ENCODE measurements at places on chromosomes 2 and 18. TPM values are rescaled to one million over a fixed set of nuclear protein-coding genes. Genes with fewer than 3 reads are reported as not detected.

DNA sequence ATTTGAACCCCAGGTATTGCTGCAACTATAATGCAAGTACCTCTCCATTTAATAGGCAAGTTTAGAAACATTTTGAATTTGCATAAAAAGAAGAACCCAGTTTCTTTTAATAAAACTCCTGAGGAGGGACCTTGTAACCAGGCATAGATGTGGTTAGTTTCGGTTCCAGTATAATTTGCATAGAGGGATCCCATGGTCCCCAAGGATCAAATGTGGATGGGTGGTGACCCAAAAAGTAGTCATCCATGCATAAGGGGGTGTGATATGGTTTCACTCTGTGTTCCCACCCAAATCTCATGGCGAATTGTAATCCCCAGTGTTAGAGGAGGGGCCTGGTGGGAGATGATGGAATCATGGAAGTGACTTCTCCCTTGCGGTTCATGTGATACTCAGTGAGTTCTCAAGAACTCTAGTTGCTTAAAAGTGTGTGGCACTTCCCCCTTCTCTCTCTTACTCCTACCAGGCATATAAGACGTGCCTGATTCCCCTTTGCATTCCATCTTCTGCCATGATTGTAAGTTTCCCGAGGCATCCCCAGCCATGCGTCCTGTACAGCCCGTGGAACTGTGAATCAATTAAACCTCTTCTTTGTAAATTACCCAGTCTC lies 40.2 kb upstream of the SKA1 start:
- DNase-seq, result no peak
- H3K36me3 ChIP-seq, result no peaks in the 10 kb centered on the region
- peaks cover 15% of the 10 kb centered on the region for H3K27me3 ChIP-seq

The EFR3B gene
- 0.39 TPM for total RNA-seq

The SERPINB11 gene
- not detected for total RNA-seq

- DNase-seq, result no peak
- no peaks in the 10 kb centered on the region for H3K27me3 ChIP-seq
- H3K4me1 ChIP-seq, result peaks cover 43% of the 10 kb centered on the region
- H3K36me3 ChIP-seq, result no peaks in the 10 kb centered on the region
- no peak overlapping the region for H3K27ac ChIP-seq
- no peak overlapping the region for H3K4me3 ChIP-seq
Measured at GRCh38 chr2:65710356-65710755, 278.0 kb upstream of the SPRED2 start.

- no peaks in the 10 kb centered on the region for H3K36me3 ChIP-seq
- no peaks in the 10 kb centered on the region for H3K27me3 ChIP-seq
- no peak for DNase-seq
- H3K4me1 ChIP-seq, result no peaks in the 10 kb centered on the region
Measured at GRCh38 chr2:14552818-14553217, 79.7 kb upstream of the LRATD1 start.

DNA sequence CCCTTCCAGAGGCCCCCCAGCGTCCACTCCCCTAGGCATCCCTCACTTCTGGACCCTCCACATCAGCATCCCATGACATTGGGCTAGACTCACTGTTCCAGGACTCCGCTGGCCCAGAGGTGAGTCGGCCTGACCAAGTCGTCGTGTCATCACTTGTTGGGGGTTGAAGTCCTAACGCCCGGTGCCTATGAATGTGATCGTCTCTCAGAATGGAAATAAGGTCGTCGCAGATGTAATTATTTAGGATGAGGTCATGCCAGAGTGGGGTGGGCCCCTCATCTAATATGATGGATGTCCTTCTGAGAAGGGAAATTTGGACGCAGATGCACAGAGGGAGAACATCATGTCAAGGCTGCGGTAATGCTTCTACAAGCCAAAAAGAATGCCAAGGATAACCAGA lies 142.7 kb downstream of the AGAP1 start:
- DNase-seq, result no peak
- H3K36me3 ChIP-seq, result no peaks in the 10 kb centered on the region
- H3K27ac ChIP-seq, result no peak overlapping the region
- no peak overlapping the region for H3K4me3 ChIP-seq
- H3K27me3 ChIP-seq, result no peaks in the 10 kb centered on the region
- peaks cover 39% of the 10 kb centered on the region for H3K4me1 ChIP-seq

DNA sequence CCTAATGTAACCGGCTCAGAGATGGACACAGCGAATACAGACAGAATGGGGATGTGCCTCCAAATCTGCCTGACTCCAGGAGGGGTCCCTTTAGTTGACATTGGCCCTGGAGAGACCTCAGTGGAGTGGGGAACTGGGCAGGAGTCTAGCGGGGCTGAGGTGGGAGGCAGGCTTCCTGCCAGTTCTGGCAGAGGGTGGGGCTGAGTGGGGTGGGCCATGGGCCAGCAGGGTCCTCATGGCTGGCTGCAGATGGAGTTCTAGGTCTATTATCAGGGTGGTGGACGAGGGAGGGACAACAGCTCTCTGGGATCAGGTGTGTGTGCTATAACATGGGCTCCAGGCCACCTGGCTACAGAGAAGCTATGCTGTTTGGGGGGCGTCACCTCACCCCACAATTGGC lies 21.1 kb downstream of the PROC start:
- H3K4me1 ChIP-seq, result no peaks in the 10 kb centered on the region
- H3K4me3 ChIP-seq, result no peak overlapping the region
- H3K36me3 ChIP-seq, result no peaks in the 10 kb centered on the region
- DNase-seq, result no peak

GRCh38 chr2:43038034-43038695 lies 188.2 kb downstream of the ZFP36L2 start:
- H3K4me1 ChIP-seq, result peaks cover 47% of the 10 kb centered on the region
- no peak overlapping the region for H3K4me3 ChIP-seq
- DNase-seq, result no peak
- no peaks in the 10 kb centered on the region for H3K36me3 ChIP-seq

The BUB1 gene
- total RNA-seq, result 52.8 TPM

DNA sequence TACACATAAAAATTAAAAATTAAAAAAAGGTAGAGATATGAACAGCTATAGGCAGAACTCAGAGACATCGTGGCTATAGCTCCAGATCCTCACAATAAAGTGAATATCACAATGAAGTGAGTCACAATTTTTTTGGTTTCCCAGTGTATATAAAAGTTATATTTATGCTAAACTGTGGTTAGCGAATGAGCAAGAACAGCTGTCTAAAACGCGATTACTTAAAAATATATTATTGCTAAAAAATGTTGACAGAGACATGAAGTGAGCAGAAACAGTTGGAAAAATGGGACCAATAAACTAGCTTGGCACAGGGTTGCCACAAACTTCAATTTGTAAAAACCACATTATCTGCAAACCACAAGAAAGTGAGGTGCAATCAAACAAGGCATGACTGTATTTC lies 551.7 kb upstream of the NETO1 start:
- no peak for DNase-seq
- H3K36me3 ChIP-seq, result no peaks in the 10 kb centered on the region
- no peak overlapping the region for H3K4me3 ChIP-seq
- no peaks in the 10 kb centered on the region for H3K4me1 ChIP-seq

DNA sequence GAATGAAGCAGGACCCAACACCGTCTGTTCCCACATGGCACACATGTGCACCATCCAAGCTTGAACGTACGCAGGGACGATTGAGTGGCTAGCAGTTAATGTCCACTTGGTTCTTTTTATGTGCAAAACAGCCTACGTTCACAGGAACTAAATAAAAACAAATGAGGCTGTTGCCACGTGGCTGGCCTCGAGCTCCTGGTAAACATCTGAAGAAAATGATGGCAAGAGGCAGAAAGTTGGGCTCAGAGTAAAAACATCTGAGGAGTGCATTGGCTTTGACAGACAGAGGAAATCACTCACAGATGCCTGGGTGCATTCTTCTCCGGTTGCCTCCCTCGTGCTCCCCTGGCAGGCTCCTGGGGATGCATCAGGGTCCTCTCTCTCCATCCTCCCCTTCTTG lies 177.9 kb downstream of the NRP2 start:
- H3K27me3 ChIP-seq, result no peaks in the 10 kb centered on the region
- H3K4me1 ChIP-seq, result no peaks in the 10 kb centered on the region
- no peak for DNase-seq
- H3K27ac ChIP-seq, result no peak overlapping the region
- no peak overlapping the region for H3K4me3 ChIP-seq

All from SJSA1 (cell line).